ENCODE measurements at places on chromosomes 5 and 9.

GRCh38 chr5:142600092-142600491 lies 85.8 kb downstream of the FGF1 start:
- DNase-seq, result no peak

DNA sequence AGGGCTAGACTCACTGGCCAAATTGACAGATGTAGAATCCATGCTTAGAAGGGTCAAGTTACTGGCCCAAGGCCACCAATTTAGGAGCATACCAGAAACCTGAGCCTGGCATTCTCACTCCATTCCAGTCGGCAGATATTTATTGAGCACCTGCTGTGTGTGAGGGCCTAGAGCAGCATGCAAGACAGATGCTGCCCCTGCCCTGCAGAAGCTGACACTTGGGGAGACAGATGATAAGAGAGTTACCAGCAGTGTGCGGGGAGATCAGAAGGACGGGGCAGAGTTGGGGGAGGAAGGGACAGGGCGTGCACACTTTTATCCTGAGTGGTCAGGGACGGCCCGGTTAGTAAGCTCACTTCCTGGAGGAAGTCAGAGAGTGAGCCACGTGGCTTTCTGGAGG lies 111.5 kb upstream of the RAPGEF1 start:
- no peak for DNase-seq

GRCh38 chr5:174481737-174482136 lies 242.6 kb upstream of the MSX2 start:
- DNase-seq, result no peak

GRCh38 chr9:123689701-123690428 lies 240.1 kb downstream of the DENND1A start:
- DNase-seq, result no peak

- DNase-seq, result no peak
Observed at GRCh38 chr5:147534172-147534951, 24.5 kb upstream of the DPYSL3 start.

- no peak for DNase-seq
Observed at GRCh38 chr5:140116716-140117115, 2.8 kb downstream of the PURA start.

- no peak for DNase-seq
Observed at GRCh38 chr9:69109152-69109551, 64.9 kb upstream of the TJP2 start.

- DNase-seq, result no peak
Observed at GRCh38 chr5:127615916-127616315, 33.0 kb upstream of the CTXN3 start.

- DNase-seq, result no peak
Observed at GRCh38 chr5:1685066-1685465, 114.6 kb downstream of the MRPL36 start.

GRCh38 chr9:107638521-107639310 lies 149.1 kb upstream of the KLF4 start:
- DNase-seq, result no peak

GRCh38 chr9:95103281-95103771 lies 214.2 kb downstream of the FANCC start:
- DNase-seq, result no peak

GRCh38 chr5:168770036-168770498 lies 190.9 kb upstream of the PANK3 start:
- no peak for DNase-seq

- DNase-seq, result no peak
Observed at GRCh38 chr5:149707097-149707496, 23.0 kb upstream of the PPARGC1B start.

DNA sequence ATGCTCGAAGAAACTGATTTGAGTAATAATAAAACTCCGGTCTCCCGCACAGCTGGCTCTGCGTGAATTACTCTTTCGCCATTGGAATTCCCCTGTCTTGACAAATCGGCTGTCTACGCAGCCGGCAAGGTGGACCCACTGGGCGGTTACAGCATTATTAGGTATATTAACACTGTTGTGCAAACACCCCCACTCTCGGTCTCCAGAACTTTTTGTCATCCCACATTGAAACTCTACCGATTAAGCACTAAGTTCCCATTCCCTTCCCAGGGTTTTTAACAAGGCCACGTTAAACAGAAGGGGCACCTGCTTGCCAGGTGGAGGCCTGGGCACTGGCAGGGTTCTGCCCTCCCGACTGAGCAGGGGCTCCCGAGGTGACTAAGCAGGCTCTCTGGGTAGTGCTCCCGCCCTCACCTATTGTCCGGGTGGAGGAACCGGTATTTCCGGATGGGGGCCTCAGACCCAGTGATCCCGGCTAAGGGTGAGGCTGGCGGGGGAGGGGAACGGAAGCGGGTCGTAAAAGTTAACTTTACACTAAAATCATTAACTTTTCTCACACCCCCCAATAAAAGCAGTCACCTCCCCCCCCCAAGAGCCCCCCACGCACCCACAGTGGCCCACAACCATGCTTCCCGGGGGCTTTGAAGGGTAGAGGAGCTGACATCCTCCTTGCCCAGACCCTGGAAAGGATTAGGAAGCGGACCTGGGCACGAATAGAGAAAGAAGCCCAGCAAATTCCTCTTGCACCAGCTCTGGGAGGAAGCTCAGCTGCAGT lies 53.5 kb upstream of the TJP2 start:
- peak; percentile 33 for DNase-seq

DNA sequence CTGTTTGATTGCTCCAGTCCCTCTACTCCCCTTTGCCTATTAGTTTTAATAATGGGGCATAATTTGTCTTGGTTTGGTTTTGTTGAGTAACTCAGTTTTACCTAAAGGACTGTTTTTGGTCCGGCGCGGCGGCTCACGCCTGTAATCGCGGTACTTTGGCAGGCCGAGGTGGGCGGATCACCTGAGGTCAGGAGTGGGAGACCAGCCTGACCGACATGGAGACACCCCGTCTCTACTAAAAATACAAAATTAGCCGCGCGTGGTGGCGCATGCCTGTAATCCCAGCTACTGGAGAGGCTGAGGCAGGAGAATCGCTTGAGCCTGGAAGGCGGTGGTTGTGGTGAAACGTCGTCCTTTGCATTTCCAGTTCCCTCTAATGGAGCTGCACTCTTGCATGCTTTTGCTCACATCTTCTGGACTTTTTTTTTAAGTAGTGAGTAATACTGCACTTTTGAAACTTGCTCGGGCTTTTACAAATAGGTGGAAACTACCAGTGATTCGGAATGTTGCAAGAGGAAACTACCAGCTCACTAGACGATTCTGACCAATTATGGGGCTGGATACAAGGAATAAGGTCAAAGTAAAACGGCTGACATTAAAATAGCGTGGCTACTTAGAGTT lies 721 bp upstream of the MAML1 start:
- no peak for DNase-seq

DNA sequence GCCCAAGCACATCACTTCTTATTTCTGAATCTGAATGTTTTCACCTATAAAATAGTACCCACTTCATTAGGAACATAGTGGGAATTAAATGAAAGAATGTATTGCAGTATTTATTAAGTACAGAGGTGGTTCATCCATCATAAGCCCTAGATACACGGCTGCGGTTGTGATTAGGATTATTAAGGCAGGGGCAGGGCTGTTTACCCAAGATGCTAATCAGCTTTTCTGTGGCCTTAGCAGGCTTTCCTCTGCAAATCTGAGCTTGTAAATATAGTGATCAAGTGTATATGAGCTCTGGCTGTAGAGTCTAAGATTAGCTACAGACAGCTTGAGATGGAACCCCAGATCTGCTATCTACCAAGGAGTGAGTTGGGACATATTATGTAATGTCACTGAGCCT lies 124.1 kb upstream of the ADRA1B start:
- DNase-seq, result no peak

DNA sequence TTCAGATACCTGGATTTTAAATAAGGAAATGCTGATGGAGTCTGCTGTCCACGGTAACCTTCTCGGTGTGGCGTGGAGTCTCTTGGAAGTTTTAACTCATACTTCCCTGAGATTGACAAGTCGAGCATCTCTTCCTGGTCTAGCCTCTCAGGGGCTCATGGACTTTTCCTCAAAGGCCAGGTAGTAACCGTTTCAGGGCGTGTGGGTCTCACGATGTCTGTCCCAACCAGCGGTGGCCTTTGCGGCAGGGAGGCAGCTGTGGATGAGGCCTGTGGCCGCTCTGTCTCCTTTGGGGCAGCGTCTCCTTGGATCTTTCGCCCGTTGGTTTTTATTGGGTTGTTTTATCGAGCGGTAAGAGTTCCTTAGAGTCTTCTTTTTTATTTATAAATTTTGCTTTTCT lies 32.8 kb downstream of the CEP72 start:
- no peak for DNase-seq

GRCh38 chr5:56649569-56649968 lies 165.8 kb upstream of the MAP3K1 start:
- no peak for DNase-seq

Measured in frontal cortex (tissue), 4 donors.